Naive B cell (primary cell): ENCODE measurements at places on chromosomes 7 and 10.

- DNase-seq = no peak
These were observed 13.6 kb downstream of the PNLIPRP2 start for GRCh38 chr10:116634126-116634975.

- no peak for DNase-seq
These were observed 30.4 kb upstream of the ADD3 start for GRCh38 chr10:109977382-109977806.

GRCh38 chr10:58326967-58327381, 7.8 kb upstream of the UBE2D1 start:
- no peak for DNase-seq

GRCh38 chr10:99487125-99487807, 45.5 kb upstream of the NKX2-3 start:
- no peak for DNase-seq

DNA sequence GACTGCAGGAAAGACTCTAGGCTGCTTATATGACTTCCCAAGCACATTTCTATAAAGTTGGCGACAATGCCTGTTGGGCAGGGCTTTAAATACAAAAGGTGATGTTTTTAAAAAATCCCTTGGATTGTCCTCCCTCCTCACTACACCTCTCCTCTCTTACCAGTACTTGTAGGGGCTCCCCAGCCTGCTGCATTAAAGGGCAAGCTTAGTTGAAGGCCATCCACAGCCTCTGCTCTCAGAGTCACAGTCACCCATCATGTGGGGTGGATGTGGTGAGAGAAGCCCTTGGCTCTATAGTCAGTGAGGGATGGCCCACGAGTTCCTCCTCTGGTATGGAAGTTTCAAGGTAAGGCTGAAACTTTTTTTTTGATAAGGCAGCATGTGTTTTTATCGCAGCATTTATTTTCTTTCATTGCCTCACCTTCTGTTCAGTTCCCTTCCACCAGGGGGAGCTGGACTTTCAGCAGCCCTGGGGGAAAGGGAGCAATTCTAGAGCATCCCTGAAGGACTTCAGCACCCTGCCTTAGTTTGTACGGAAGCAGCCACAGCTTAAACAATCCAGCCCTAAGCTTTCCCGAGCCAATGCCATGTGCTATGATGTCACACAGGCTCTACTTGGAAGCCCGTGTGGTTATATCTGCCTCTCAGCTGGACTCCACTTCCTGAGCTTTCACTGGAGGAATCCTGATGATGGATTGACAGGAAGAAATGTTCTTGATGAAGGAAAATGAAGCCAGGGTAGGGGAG, 131.9 kb downstream of the CALCR start:
- peak; percentile 30 for DNase-seq

GRCh38 chr10:73588656-73589055, 2.5 kb downstream of the USP54 start:
- DNase-seq = no peak

- DNase-seq = no peak
These were observed 315.3 kb downstream of the CXCL12 start for GRCh38 chr10:44069573-44069972.

DNA sequence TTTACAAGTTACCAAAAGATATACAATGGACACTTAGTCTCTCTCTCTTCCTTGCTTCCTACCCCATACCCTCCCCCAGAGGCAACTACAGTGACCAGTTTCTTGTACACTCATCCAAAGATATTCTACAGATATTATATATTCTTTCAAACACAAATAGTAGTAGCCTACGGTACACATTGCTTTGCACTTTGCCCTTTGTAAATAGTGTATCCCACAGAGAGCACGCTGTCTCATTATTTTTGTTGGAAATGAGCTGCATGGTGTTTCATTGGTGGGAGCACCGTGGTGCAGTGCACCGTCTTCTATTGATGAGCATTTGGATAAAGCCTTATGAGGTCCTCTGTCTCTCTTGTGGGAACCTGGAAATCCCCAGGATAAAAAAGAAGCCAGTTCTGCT, 24.2 kb downstream of the STRA8 start:
- no peak for DNase-seq

DNA sequence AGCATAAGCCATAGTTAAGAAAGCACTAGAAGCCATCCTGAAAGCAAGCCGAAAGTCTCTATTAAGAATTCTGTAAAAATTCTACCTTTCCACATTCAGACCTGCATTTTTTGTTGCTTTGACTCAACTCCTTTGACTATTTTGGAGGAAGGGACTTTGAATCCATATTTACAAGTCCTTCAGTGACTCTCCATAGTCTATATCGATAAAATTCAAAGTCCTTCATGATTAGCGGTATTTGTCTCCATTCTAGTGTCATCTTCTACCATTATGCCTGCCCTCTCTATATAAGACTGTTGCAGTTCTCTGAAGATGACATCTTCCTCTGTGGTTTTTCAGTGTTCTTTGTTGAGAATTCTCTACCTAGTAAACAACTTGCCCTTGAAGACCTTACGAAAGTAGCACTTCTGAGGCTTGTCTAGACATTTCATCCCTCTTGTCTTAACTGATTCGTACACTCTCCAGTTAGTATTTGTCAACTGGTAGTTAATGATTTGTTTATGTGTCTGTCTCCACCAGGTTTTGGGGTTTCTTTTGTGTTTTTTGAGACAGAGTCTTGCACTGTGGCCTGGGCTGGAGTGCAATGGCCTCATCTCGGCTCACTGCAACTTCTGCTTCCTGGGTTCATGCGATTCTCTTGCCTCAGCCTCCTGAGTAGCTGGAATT, 1.7 kb downstream of the CCSER2 start:
- no peak for DNase-seq

DNA sequence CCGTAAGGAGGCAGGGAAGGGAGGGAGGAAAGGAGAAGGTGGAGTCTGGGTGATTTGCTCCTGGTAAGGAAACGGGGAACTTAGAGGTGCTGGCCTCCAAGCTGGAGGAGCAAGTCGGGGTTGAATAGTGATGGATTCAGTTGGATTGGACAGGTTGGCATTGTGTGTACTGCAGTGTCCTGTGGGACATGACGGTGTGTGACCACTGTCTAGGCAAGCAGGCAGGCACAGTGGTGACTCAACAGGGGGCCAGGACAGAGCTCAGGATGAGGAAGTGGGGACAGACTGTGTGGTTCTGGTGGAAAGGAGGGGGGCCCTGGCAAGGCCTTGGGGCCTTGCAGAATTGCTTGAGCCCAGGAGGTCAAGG, 48.8 kb downstream of the COL26A1 start:
- no peak for DNase-seq

DNA sequence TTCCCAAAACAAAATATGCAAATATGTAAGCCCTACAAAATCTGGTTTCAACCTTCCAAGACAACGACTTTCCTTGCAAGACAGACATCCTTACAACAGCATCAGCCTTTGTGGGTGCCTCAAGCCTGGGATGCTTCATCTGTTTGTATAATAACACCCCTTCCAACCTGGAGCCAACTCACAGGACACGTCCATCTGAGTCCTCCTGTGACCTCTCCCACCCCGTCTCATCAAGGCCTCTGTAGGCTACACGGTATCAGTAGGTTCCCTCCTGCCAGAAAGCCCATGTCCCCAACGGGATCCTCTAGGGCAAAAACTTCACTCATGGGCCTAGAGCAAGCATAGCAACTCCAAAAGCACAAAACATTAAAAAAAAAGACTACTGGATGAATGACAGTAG, 173.2 kb downstream of the TNS3 start:
- no peak for DNase-seq

DNA sequence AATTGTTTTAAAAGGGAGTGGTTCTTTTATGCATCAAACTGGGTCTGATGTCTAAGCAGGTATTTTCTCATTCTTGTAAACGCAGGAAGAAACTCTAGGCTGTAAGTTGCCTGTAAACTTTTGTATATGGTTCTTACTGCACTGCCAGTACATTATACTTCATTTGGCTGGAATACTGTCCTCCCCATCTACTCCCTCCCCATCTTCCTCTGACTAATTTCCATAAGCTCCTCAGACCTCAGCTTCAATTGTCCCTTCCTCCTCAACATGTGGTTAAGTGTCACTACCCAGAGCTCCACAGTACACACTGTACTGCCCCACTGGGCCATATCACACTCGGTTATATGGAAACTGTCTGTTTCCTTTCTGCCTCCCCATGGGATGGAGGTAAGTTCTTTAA, 161.4 kb upstream of the MDFIC start:
- DNase-seq = no peak

- no peak for DNase-seq
These were observed 182.5 kb upstream of the AKR1E2 start for GRCh38 chr10:4643471-4643870.

GRCh38 chr10:3173171-3173878, 743 bp upstream of the PITRM1 start:
- peak; percentile 7 for DNase-seq

DNA sequence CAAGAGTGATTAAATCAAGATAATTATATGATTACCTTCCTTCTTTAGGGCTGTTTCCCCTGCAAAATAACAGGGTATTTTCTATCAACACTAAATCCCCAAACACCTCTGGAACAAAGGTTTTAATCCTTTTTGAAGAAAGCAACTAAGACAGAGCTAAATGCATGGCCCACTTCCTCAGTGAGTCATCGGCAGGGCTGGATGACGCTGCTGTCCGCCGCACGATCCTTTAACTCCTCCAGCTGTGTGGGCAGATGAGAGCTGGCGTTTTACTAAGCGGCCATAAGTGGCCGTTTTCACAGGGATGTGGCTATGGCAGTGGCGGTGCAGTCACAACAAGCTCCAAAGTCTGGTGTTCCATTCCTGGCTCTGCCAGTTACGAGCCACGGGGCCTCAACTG, 76.0 kb upstream of the C1QL3 start:
- no peak for DNase-seq

- no peak for DNase-seq
These were observed at the start of gene PTTG1IP2 for GRCh38 chr7:90469554-90469953. TSS of gene PTTG1IP2 (plus strand) at chr7:90469639. CDS start at chr7:90469787, 148 bp downstream.

DNA sequence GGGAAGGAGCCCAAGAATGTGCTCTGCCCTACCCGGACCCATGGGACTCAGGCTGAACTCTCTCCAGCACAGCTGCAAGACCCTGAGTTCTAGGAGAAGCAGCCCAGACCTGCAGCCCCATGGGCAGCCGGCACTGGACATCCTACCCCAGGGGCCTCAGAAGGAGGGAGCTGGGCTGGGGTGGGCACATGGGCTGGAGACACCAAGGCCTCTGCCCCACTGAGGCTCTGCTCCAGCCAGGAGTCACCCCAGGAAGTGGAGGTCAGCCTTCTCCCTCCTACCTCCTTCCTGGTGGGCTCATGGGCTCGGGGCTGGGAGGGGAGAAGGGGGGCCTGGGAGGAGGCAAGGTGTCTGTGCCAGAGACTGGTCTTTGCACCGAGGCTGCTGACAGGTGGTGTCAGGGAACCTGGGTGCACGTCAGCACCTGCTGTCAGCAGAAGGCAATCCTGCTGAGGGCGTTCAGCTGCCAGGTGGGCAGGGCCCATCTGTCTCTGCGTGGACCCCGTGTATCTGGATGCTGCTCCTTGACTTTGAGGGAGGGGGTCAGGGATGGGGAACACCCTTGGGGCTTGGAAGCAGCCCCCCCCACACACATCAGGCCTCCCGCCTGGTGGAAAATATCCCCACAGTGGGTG, 95.2 kb downstream of the PDGFA start:
- DNase-seq = no peak

DNA sequence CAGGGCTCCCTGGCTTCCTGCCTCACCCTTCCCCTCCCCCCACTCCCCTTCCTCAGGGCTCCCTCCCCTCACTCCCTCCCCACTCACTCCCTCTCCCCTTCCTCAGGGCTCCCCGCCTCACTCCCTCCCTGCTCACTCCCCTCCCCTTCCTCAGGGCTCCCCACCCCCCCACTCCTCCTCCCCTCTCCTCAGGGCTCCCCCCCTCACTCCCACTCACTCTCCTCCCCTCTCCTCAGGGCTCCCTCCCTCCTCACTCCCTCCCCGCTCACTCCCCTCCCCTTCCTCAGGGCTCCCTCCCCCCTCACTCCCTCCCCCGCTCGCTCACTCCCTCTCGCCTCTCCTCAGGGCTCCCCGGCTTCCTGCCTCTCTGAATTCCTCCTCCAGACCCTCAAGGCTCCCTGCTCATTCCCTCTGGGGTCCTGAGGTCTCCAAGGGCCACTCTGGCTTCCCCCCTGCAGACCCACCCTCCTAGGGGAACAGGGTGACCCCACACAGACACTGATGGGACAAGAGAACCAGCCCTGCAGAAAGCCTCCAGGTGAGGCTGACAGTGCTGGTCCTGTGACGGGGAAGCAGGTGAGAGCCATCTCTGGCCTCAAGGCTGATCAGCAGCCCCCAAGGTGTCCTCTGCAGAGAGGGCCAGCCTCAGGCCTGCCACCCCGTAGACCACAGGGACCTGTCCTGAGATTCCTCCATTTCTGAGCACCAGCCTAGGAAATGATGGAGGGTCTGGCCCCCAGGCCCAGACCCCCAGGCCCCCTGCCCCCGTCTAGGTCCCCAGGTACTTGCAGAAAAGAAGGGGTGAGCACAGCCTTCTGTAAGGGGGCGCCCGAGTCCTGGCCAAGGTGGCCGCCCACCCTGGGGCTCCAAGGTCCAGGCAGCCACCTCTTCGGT, 47.2 kb downstream of the PWWP2B start:
- DNase-seq = no peak

DNA sequence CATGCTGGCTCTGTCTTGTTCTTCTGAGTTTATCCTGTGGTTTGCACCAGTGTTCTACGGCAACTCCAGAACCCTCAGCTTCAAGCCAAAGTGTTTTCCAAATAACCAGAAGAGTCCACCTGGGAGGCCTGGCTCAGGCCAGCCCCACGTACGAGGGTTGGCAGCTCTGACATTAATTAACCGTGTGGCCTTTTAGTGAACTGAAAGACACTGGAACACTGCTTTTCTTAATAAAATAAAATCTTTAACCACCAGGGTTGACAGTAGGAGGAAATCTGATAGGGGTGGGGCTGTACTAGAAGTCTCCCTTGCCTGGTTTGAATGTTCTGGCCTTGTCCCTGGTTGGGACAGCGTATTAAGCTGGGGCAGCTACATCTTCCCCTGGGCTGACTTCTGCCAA, 64.9 kb downstream of the SYPL1 start:
- DNase-seq = no peak

DNA sequence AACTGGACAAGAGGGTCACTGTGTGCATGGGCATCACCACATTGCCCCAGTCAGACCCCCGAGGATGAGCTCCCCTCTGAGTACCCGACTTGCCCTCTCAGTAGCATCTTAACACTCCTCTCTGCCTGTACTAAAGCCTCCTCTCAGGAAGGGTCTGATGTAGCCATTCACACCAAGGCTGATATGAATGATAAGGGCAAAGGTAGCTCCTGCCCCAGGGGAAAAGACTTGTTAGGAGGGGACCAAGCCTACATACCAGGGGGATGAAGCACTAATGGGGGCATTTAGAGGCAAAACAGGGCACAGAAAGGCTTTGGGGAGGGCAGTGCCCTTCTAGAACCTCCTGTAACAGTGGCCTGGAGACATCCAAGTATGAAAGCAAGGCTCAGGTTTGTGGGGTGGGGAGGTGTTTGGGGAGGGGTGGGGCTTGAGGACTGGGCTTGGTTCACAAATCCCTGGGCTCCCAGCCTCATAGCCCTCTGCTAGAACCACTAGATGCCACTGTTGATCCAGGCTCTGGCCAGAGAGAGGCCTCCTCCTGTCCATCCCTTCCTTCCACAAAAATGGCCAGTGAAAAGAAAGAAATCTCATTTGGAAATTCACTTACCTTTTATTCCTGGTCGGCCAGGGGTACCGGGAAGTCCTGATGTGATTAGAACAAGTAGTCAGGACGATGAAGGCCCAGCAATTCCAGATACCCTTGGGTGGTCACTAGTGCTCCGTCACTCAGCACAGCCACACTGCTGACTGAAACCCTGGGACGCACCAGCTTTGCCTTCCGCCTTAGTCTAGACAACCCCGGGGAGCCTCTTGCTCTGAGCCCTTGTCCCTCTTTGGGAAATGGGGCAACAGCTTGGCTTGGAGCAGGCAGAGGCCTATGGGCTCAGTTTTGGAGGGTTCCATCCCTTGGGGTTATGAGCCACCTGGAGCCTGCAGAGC, 40.3 kb downstream of the COL17A1 start:
- no peak for DNase-seq

- no peak for DNase-seq
These were observed 32.1 kb downstream of the KMT2C start for GRCh38 chr7:152403726-152404125.
